ENCODE measurements at places on chromosomes 11 and 22.
A peak's percentile ranks its signal among the peaks of the same experiment; 100 is the strongest.

- no peak for DNase-seq
Observed at GRCh38 chr11:2097998-2098690, 41.0 kb downstream of the IGF2 start.

DNA sequence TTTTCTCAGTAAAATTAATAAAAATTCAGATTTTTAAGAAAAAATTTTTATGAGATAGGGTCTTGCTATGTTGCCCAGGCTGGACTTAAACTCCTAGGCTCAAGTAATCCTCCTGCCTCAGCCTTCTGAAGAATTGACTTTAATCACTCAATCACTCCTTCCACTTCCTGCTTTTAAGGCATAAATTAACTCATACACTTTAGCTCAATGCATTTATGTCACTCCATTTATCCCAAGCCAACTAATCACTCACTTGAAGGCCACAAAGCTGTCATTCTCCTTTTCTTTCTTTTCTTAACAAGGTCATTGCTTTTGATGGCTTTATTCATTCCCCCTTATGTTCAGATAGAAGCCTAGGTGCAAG, 877 bp downstream of the ALG9 start:
- no peak for DNase-seq

DNA sequence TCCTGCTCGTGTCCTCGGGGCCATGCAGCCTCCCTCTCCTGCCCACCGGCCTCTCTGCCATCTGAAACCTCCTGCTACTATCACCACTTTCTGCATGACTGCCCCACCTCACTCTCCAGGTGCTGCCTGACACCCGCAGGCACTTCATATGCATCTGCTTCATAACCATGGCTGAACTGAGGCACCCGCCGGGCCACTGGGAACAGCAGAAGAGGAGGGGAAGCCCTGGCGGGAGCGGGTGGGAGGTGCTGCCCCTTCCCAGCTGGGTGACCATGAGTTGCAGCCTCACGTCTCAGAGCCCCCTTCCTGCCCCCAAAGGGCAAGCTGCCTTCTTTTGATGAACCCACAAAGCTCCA, 21.7 kb upstream of the PICK1 start:
- no peak for DNase-seq

DNA sequence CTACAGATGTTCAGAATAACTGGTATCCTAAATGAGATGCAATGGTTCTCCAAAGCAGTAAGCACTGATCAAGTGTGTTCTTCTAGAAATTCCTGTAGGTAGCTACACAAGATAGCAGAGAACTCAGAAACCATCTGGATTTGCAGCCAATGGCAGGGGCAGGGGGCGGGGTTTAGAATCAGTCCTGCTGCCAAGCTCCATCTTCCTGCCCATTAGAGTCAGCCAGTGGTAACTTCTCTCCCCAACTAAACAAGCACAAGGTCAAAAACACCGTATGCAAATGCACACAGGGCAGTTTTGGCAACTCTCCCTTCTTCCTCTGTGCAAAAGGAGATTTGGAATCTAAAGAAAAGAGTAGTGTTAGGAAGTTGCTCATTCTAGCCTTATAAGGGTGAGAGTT, 237.5 kb upstream of the CCDC90B start:
- no peak for DNase-seq

DNA sequence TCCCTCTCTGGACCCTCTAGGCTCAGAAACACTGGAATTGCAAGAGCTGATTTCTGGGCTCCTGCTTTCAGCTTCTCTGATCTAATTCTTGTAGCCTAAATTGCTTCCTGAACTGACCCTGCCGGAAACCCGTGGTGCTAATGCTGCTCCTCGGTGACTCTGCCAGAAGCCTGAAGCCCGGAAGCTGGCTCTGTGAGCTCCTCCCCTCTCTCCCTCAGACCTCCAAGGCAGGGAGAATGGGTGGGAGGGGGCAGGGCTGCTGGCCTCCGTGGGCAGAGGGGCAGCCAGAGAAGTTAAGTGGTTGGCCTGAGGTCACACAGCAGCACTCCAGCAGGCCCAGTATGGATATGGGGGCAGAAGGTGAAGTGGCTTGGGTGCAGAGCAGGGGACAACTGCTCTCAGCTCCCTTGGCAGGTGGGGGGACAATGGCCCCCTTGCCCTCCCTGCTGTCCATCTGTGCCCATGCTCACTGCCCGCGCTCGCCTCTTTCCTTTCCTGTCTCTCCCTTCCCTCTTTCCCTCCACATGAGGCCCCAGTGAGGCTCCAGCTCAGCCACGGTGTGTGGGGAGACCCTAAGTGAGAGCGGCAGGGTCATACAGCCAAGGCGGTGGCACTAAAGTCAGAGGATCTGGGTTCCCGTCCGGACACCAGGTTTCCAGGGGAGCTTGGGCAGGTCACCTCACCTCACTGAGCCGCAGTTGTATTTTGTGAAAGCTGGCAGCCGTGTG, 16.2 kb downstream of the CAPN5 start:
- DNase-seq = no peak

- DNase-seq = no peak
Observed at GRCh38 chr11:108561535-108561991, 32.0 kb downstream of the EXPH5 start.

DNA sequence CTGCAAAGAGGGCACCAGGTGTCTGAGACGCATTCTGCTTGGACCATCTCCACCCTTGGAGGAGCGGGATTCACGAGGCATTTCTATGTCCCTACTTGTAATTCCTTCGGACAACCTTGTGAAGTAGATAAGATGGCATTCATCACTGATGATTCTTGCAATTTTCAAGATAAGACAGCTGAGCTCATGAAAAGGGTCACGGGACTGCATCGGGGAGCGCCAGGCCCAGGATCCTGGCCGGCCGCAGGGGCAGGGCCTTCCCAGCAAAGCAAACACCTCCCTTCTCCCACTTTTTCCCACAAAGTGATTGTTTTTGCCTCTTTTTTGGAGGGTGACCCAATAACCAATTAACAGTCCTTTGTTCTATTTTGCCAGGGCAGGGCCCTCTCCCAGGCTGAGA, 8.4 kb downstream of the LIF start:
- DNase-seq = no peak

DNA sequence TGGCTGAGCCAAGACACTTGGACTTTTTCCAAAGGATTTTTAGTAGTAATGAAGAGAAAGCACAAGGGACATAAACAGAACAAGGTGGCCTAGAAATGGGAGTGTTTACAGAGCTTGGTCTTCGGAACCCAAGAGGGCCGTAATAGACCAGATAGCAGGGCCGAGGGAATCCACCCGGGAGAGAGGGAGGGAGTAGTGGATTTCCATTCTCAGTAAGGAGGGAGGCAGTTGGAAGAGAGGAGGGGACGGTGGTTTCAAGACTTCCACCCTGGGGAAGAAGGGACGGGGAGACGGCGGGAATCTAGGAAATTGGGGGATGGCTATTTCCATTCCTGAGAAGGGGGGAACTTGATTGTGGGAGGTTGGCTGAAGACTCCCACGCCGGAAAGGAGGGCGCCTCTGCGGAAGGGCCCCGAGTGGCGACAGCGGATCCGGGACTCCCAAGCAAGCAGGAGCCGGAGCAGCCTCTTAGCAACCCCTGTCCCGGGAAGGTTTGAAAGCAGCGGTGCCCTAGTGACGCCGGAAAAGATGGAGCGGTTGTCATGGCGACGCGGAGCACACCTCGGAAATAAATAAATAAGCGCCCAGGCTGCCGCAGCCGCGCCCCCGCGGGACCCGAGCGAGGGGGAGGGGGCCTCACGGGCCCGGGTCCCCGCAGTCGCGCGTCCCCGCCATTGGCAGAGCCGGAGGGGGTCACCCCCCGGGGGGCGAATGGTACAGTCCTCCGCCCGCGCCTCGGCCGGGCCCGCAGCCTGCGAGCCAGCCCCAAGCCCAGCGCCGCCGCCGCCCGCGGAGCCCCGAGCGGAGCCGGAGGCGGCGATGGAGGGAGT, 31.6 kb downstream of the EIF3F start:
- DNase-seq = peak; percentile 60

GRCh38 chr11:46380340-46381047, 975 bp upstream of the MDK start:
- DNase-seq = no peak

GRCh38 chr11:124608147-124608546, 3.1 kb upstream of the PANX3 start:
- DNase-seq = no peak

DNA sequence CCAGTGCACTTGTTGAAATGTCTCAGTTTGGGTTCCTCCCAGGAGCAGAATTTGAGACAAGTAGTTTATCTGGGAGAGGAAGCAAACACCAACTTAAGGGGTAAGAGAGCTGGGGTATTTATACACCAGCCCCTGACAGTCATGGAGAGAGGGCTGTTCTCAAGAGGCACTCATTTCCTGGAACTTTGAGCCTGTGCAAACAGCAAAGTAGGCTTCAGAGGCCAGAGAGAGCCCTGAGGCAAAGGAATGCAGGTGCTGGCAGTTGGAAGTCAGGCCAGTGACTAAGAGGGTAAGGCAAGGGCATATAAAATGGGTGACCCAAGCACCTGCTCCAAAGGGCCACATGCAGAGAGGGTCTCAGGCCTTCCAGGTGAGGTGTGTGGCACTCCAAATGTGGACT, 16.1 kb downstream of the MS4A18 start:
- no peak for DNase-seq

GRCh38 chr11:2247496-2247895, 22.9 kb downstream of the ASCL2 start:
- no peak for DNase-seq

GRCh38 chr11:88438721-88439120, 101.2 kb upstream of the CTSC start:
- no peak for DNase-seq

DNA sequence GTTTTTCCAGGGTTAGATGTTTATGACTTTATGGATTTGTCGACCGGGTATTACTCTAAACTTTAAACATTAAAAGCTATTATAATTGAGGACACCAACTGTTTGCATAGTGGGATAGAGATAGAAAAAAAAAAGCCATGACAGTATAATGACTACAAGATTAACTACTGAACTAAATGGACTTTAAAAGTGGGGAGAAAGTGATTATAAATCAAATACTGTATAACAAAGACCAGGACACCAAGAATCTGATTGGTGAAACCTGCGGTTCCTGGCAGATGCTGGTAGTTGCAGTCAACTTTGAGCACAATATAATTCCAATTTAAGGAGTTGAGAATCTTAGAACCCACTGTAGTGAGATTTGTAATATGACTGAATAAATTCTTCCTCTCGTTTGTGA, 2.5 kb downstream of the CRKL start:
- DNase-seq = no peak

GRCh38 chr11:7533199-7534041, 19.6 kb downstream of the PPFIBP2 start:
- DNase-seq = no peak

- no peak for DNase-seq
Observed at GRCh38 chr11:20008190-20008870, 151.9 kb downstream of the DBX1 start.

GRCh38 chr11:134579724-134580609, 167.9 kb upstream of the B3GAT1 start:
- DNase-seq = no peak

- DNase-seq = no peak
Observed at GRCh38 chr11:113160808-113161124, 153.6 kb upstream of the TTC12 start.

GRCh38 chr11:44645827-44646226, 80.4 kb downstream of the CD82 start:
- no peak for DNase-seq

DNA sequence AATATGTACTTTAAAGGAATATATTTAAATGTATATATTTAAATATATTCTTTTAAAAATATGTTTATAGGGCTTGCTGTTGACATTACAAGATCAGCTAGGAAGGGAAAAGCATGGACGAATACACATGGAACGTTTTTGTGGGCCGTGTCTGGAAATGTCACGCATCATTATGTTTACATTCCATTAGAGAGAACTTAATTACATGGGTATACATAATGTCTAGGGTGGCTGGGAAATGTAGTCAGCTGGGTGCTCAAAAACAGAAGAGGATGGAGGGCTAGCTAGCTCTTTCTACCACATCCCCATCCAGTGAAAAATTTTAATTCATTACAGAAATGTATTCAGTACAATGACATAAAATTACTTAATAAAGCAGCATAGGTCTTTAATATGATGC, 371.2 kb downstream of the DYNC2H1 start:
- no peak for DNase-seq

DNA sequence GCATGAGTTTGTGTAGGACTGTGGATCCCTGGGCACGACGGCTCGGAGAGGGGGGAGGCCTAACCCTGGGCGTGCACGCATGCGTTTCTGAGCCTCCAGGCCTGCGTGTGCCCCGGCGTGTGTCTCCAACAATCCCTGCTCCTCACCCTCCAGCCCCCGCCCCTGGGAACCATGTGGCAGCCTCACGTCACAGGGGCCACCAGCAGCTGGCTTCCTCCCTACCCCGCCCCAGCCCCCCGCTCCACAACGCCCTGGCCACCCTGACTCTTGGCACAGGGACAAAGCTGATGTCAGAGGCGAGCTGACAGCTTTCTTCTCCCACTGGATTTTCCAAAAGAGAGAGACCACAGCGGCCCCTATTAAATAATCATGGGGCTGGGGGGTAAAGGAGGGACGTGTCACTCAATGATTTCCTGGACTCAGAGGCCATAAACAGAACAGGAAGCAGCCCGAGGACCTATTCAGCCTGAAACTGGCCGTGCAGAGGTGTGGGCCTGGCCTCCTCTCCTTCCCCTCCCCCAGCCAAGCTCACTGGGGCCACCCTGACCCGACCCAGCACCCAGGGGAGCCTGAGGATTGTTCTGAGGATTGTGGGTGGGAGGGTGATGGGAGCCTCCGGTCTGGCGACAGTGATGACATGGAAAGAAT, 6.8 kb upstream of the LIF start:
- no peak for DNase-seq

GRCh38 chr11:23010790-23011335, 150.6 kb upstream of the CCDC179 start:
- no peak for DNase-seq

- no peak for DNase-seq
Observed at GRCh38 chr22:46561435-46561905, 24.1 kb upstream of the CELSR1 start.

- no peak for DNase-seq
Observed at GRCh38 chr11:27451244-27451965, 21.2 kb downstream of the LGR4 start.

- DNase-seq = no peak
Observed at GRCh38 chr11:92035488-92035887, 189.1 kb upstream of the FAT3 start.

DNA sequence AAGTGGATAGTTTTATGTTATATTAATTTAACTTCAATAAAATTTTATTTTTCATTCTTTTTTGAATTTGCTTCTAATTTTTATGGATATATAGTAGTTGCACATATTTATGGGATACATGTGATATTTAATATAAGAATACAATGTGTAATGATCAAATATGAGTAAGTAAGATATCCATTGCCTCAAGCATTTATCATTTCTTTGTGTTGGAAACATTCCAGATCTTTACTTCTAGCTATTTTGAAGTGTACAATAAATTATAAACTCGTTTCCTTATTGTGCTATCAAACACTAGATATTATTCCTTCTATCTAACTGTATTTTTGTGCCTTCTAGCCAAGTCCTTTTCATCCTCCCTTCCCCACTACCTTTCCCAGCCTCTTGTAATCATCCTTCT, 17.0 kb downstream of the EXPH5 start:
- DNase-seq = no peak

Data from activated CD4-positive, alpha-beta T cell treated with anti-CD3 and anti-CD28 coated beads for 1 hour (primary cell).